ENCODE measurements at places on chromosomes 12 and 14.
A peak's percentile ranks its signal among the peaks of the same experiment; 100 is the strongest.

DNA sequence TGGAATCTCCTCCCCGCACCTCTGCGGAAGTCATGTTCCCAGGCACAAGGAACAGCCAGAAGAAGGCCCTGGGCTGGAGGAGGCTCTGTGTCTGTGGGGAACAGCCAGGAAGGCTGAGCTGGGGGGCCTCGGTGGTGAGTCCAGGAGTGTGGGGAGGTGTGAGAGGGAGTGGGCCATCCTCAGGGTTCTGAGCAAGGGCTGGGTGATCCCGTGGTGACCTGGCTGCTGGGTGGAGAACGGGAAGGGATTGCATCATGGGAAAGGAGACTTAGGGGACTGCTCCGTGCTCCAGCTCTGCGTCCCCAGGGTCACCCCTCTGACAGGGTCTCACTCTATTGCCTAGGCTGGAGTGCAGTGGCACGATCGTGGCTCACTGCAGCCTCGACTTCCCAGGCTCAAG, 13.8 kb downstream of the AACS start:
- DNase-seq, result no peak

GRCh38 chr14:32073537-32074189, 3.4 kb upstream of the ARHGAP5 start:
- peak; percentile 81 for DNase-seq

GRCh38 chr12:110109037-110109836, 14.9 kb upstream of the IFT81 start:
- DNase-seq, result no peak

DNA sequence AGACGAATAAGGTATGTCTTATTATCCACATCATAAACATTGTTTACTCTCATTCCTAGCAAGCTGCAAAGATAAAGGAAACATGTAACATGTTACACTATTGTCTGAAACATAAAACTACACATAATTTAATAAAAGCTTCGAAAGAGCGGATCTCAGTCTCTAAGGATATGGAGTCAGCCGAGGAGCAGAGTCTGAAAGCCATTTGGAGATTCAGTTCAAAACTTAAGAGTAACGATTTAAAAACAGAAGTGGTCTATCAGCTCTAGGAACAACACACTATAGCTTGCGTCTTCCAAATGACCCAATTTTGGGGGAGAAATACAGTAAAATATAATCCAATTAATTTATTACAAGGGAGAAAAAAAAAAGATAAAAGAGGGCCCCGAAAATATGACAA, 775 bp downstream of the NEMF start:
- no peak for DNase-seq

DNA sequence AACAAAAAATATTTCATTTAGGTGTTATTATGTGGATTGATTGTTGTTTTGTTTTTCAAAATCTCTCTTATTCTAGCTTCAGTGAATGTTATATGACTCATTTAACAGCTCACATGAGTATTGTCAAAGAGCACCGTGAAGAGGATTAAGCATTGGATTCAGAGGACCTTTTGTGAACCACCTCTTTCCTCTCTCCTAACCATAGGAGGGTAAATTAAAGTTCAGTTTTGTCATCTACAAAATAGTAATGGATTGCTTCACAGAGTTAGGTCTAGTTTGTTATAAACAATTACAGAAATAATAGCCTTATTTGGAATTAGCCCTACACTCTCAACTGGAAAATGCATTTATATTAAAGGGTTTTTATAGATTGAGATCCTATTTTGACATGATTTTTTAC, 962 bp upstream of the KERA start:
- DNase-seq, result no peak

DNA sequence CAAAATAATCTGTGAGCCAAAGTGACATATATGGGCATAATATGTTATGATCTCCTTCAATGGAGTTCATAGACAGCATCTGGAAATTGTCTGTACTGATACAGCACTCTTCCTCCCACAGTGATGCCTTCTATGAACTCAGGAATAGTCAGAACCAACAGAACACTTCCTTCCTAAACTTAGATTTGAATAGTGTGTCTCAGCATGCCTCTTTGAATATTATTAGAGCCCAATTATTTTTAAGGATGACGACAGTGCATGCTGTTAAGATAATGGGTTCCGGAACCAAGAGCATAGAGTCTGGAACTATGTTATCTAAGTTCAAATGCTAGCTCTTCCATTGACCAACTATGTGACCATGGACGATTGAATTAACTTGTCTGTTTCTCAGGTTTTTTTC, 386.6 kb upstream of the PRICKLE1 start:
- no peak for DNase-seq

GRCh38 chr14:22923746-22924145, 4.8 kb upstream of the RBM23 start:
- DNase-seq, result no peak

- DNase-seq, result no peak
Measured at GRCh38 chr12:57134949-57135348, 6.7 kb downstream of the LRP1 start.

DNA sequence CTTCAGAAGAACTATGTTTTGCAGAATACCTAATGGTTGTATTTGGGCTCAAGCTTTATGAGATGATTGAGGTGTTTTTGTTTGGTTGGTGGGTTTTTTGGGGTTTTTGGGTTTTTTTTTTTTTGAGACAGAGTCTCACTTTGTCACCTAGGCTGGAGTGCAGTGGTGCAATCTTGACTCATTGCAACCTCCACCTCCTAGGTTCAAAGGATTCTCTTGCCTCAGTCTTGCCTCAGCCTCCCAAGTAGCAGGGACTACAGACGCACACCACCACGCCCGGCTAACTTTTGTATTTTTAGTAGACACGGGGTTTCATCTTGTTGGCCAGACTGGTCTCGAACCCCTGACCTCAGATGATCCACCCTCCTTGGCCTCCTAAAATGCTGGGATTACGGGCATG, 39.6 kb downstream of the ARL1 start:
- DNase-seq, result no peak

DNA sequence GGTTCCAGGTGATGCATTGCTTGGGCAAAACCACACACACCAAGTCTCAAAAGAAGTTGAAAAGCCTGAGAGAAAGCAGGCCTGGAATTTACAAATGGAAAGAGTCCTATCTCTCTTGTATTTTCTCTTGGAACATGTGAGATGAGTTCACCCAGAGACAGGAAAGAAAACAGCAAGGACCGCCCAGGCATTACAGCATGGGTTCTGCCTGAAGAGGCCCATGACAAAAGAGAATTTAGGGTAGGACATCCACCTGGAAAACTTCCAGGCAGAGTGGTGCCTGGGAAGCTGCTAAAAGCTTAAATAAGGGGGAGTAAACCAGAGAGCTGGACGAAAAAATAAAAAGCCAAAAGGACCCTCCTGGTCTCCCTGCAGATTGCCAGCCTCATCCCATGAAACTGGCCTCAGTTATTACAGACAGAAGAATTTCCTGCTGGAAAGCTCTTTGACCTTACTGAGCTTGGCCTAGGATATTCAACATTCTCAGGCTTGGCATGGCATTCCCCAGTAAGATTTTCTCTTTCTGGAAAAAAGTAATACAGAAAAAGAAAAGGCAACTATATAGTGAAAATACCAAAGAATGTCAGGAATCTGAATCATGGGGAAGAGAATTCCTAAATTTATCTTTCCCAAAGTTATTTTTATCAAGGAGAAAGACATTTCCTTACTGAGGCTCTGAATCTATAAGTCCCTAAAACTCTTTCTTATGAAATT, 121.3 kb upstream of the NUDT4 start:
- no peak for DNase-seq

GRCh38 chr12:91143206-91143605, 31.9 kb upstream of the LUM start:
- no peak for DNase-seq

- no peak for DNase-seq
Measured at GRCh38 chr12:39846304-39846703, 226.7 kb upstream of the ABCD2 start.

- no peak for DNase-seq
Measured at GRCh38 chr12:42786400-42787148, 197.0 kb upstream of the PRICKLE1 start.

DNA sequence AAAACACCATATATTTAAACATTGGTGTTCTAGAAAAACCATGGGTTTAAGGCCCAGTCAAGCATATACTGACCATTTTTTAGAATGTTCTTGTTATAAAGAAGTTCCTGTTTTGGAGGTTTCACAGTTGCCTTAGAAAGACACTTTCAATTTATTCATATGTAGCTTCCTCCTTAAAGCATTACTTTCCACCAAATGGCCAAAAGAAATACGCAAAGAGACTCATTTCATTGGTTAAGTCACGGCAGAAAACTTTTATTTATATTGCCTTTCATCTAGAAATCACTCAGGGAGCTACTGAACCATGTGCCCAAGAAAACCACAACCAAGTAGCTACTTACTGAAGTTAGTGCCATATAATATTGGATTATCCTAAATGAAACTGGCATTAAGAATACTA, 40.0 kb downstream of the MYBPC1 start:
- no peak for DNase-seq

DNA sequence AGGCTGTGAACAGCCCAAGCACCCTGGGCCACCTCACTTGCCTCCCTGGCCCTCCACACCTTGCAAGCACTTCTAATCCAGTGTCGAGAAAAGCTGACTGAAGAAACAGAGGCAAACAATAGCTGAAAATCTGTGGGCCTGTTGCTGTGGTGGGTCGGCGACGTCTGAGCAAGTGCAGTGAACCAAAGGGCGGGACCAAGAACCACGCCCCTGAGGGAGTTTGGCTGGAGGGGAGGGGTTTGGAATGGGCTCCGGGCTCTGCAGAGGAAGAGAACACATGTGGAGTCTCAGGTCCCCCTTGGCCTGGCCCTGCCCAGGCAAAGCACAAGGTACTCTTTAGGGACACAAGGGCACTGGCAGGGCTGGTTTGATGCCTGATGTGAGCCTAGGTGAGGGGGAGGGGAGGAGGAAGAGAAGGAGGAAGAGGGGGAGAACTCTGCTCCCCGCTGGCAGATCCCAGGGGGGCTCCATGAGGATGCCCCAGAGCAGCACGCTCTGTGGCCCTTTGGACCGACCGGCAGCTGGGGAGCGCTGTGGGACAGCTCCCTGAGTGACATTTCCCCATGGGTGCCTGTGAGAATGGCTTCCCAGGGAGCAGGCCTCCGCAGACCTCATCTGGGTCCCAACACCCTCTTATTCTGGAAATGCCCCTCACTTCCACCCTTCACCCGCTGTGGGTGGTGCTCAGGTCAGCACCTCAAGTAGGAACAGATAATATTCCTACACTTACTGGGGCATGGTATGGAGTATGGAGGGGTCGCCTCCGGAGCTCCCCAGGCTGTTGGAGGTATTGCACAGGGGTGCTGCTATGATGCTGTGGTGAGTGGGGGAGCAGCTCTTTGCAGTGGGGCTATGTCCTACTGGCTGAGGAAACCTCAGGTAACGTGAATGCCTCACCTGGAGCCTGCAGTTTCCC, 85.5 kb downstream of the CPSF2 start:
- no peak for DNase-seq

GRCh38 chr12:30853561-30854133, 72.9 kb upstream of the TSPAN11 start:
- no peak for DNase-seq

GRCh38 chr14:61362072-61362750, 40.8 kb downstream of the PRKCH start:
- no peak for DNase-seq

DNA sequence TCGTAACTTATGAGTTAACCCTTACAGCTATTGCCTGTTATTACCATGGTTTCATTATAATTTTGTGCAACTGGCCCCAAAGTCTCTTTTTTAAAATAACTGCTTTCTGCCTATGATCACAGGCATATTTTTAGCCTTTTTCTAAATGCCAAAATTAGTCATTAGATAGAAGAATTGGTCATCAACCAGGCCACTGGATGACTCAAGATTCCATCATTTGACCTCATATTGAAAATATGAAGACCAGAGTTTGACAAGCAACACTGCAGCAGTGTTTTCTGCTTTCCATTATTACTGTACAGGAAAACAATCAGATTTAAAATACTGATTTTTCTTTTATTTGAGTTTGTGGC, 54.7 kb upstream of the OTOGL start:
- no peak for DNase-seq

GRCh38 chr12:78645956-78646355, 218.6 kb upstream of the SYT1 start:
- no peak for DNase-seq

DNA sequence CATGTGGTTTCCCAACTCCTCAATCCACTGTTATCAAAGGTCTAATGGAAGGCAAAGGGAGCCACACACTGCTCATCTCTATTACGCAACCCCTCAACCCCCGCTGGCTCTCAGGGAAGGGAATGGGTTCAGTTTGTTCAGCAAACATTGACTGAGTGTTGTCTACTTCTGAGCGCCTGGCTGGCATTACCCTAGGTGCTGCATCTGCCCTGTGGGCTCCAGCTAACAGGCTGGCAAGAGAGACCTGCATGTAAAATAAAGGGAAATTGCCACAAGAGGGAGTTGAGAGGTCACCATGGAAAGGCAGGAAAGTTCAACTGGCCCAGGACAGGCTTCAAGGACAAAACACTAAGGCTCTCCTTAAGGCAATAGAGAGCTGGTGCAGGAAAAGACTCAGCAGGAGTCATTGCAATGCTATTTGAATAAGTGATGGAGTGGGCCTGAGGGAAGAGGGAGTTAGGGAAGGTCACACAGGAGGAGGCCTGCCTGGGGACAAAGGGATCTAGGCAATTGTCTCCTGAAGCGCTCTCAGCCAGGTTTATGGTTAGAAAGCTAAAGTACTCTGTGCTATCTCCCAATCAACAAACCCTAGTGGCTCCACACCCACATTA, 5.5 kb upstream of the ZNF740 start:
- no peak for DNase-seq

DNA sequence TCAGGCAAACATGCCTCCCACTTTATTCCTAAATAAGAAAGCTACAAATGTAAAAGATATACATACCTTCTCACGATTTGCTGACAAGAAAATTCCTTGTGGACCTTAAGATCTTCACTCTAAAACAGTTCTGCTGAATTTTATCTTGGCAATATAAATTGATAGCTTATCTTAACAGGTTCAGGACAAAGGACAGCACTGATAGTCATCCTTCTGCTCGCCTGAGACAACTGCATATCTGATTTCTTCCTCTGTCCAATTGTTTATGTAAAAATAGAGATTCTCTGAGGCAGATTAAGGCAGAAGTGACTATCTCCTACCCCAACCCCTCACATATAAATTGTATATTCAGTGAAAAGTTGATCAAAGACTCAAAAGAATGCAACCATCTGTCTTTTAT, 44.9 kb downstream of the CAPZA3 start:
- DNase-seq, result no peak
